Small intestine (tissue), 16 donors: ENCODE measurements at places on chromosomes 4 and X. TPM values are rescaled to one million over a fixed set of nuclear protein-coding genes. Genes with fewer than 3 reads are reported as not detected.
A peak's percentile ranks its signal among the peaks of the same experiment; 100 is the strongest.

DNA sequence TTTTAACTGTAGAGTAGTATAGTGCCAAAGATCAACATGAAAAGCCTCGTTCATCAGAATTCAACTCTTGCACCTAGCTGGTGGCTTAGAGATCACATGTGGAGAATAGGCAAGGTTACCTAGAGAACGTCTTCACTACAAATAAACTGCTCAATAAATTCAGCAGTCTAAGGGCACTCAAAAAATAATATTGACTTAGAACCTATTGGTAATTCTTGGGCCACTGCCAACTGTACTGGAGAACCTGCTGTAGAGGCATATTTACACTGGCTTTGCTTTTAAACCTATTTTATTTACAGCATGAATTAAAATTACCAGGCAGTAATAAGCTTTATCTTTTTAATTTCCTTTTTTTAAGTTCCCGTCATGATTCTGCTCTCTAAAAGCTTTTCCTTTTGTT, 343.7 kb downstream of the PDHA2 start:
- H3K27ac ChIP-seq = no peak overlapping the region
- peak; percentile 2 for DNase-seq
- H3K4me3 ChIP-seq = no peak overlapping the region
- no peaks in the 10 kb centered on the region for H3K4me1 ChIP-seq
- no peaks in the 10 kb centered on the region for H3K36me3 ChIP-seq

DNA sequence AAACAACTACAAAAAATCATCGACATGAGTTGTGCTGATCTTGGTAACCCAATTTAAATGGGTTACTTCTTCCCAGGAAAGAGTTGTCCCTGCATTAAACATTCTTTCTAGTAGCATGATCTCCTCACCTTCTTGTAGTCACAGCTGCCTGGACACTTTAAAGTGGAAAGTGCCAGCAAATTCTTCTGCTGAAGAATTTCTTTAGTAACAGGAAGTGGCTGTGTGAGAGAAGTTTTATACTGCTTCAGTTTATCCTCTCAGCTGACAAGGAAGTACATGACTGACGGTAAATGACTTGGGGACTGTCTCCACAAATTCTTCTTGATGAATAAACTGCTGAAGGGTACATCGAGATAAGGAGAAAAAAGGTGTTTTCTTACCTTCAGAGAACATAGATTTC, 18.2 kb upstream of the TNIP3 start:
- H3K27me3 ChIP-seq = no peaks in the 10 kb centered on the region
- H3K4me3 ChIP-seq = no peak overlapping the region
- H3K27ac ChIP-seq = peak overlapping the region; percentile 16
- no peaks in the 10 kb centered on the region for H3K4me1 ChIP-seq
- DNase-seq = peak; percentile 24
- H3K36me3 ChIP-seq = no peaks in the 10 kb centered on the region

SLC9B2 gene
- polyA plus RNA-seq = 4.0 TPM

CT45A3 gene
- not detected for polyA plus RNA-seq
